ENCODE measurements at places on chromosomes 6 and 20.

DNA sequence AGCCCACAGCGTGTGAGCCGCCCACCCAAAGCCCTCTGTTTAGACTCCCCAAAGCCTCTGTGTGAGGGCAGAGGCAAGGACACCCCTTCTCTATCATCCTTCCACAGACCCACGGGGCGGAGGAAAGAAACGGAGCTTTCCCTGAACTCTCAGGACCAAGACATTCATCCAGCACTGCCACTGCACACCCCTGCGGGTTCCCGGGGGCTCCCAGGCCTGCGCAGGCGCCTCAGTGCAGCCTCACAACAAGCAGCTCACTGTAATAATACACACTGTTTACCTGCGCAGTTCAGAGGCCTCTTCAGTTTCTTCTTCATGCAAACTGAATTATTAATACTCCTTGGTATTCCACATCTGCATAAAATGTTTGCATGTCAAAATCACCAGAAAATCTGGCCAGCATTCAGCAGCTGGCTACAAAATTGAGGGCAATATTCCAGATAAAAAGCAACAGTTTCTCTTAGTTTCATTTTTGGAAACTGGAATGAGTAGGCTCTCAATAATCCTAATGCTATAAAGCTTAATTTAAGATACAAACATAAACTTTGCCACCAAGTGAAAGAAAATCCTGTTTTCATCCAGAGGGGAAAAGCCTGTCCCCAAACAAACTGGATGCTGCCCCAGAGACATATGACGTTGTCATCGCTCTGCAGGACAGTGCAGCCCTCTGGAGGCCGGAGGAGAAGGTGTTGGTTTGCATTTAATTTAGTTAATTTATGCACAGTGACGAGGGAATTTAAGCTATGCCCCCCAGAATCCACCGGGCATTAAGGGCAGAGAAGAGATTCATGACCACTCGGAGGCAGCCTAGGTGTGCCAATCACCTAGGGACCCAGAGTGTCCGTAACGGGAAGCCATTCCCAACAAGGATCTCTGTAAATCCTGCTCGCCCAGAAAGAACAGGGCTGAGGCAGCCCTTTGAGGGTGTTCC lies 45.3 kb downstream of the NINL start:
- no peak for DNase-seq

- no peak for DNase-seq
Observed at GRCh38 chr6:11556309-11556708, 18.8 kb downstream of the TMEM170B start.

GRCh38 chr6:108565091-108565766 lies 4.5 kb downstream of the FOXO3 start:
- no peak for DNase-seq

DNA sequence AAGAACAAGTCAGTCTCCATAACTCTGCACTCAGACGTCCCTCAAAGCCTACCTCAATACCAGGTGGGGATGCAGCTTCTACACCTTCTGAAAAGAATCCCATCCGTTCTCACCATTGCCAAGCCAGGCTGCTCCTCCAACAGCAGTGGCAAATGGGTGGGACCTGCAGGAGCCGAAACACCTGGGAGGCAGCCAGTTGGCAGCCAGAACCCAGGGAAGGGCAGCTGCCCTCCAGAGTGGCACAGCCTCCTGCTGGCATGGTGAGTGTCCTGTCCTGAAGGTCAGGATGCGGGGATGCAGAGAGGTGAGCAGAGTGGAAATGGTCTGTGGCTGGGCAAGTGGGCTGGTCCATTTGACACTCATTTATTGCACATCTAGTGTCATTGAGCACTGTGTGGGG lies 210.6 kb upstream of the CDH4 start:
- no peak for DNase-seq

GRCh38 chr6:140319209-140319608 lies 944.8 kb upstream of the CITED2 start:
- DNase-seq: no peak

DNA sequence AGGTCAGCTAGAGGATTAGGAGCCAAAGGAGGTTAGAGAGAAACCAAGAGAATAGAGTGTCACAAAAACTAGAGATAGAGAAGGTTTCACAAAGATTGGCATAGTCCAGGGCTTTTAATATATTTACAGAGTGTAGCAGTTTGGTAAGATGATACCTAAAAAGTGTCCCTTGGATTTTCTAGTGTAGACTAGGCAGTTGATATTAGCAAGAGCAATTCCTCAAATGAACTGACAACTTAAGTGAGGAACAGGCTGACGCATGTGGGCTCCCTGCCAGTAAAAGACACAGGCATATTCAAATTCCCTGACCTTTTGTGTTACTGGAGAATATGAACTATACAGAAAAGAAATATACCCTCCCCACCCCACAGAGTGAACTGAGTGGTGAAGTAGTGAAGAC lies 40.1 kb downstream of the VTA1 start:
- DNase-seq: no peak

GRCh38 chr20:36085686-36086267 lies 68.8 kb upstream of the EPB41L1 start:
- DNase-seq: no peak

GRCh38 chr20:45229264-45230056 lies 8.3 kb downstream of the SEMG2 start:
- DNase-seq: no peak

GRCh38 chr6:42331019-42331418 lies 113.4 kb upstream of the MRPS10 start:
- DNase-seq: no peak

GRCh38 chr6:97639702-97640101 lies 356.7 kb upstream of the MMS22L start:
- DNase-seq: no peak

Measured in cerebellar nuclear complex (tissue), 1 donor.